ENCODE measurements at places on chromosomes 1 and 21.

- DNase-seq: no peak
These were observed 19.8 kb upstream of the ACBD6 start for GRCh38 chr1:180522213-180522515.

DNA sequence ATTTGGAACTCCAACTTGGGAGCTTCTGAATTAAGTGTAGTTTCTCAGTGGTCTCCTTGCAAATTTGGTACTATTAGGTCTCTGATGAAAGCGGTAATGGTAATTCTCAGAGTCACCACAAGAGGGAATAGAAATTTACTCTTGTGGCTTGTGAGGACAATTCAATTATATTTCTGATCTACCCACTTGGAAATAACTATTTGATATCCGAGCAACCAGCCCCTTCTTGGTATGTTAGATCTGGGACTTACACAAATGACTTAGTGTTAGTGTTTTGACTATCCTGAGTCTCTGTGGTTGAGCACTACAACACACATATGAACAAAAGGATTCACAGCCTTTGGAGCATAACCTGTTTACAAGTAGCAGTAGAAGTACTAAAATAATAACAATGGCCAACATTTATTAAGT lies 68.1 kb downstream of the RPS6KA1 start:
- DNase-seq: no peak

GRCh38 chr1:219710529-219711194 lies 97.8 kb upstream of the ZC3H11B start:
- no peak for DNase-seq

DNA sequence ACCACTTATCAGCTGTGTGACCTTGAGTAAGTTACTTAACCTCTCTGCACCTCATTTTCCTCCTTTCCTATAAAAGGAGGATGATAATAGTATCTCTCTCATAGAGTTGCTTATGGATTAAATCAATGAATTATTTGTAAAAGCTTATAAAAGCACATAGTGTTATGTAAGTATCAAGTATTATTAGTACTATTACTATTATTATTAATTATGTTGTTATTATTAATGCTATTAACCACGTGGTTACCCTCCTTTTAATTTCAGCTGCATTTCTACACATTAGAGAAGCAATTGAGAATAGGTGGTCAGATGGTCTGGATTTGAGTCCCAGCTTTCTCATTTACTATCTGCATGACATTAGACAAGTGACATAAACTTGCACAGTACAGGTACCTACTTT lies 58.1 kb upstream of the WNT4 start:
- no peak for DNase-seq

DNA sequence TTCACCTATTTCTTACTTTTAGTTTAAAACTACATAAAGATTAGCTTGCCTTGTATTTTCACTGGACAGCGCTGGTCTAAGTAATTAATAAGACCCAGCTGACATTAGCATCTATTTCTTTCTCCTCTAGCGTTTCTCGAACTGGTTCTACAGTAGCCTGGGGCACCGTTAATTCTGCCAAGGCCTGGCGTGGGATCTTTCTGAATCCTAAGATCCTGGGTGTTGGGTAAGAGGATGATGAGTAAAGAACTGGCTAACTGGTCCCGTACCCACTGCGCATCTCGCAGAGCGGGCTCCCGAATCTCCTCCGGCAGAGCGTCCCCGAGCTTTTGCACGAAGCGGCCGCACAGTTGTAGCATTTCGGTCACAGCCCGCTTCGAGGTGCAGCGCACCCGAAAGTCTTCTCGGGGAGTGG lies 309 bp downstream of the NSL1 start:
- DNase-seq: no peak

DNA sequence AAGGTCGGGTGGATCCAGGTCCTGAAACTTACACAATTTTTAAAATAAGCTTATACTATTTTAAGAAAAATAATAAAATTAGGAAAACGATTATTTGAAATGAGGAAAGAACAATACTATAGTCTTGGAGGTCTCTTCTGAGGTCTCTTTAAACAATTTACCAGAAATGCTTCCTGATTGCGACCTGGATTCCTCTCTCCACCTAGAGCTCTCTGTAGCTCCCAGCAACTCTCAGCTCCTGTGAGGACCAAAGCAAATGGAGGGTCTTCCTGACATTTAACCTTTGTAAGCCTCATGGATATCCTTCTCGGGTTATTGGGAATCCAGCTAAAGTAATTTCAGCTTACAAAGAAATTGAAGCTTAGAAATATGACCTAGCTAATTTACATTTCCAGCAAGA lies 886 bp downstream of the BTBD8 start:
- no peak for DNase-seq

GRCh38 chr1:6500544-6501278 lies 9.2 kb upstream of the PLEKHG5 start:
- no peak for DNase-seq

DNA sequence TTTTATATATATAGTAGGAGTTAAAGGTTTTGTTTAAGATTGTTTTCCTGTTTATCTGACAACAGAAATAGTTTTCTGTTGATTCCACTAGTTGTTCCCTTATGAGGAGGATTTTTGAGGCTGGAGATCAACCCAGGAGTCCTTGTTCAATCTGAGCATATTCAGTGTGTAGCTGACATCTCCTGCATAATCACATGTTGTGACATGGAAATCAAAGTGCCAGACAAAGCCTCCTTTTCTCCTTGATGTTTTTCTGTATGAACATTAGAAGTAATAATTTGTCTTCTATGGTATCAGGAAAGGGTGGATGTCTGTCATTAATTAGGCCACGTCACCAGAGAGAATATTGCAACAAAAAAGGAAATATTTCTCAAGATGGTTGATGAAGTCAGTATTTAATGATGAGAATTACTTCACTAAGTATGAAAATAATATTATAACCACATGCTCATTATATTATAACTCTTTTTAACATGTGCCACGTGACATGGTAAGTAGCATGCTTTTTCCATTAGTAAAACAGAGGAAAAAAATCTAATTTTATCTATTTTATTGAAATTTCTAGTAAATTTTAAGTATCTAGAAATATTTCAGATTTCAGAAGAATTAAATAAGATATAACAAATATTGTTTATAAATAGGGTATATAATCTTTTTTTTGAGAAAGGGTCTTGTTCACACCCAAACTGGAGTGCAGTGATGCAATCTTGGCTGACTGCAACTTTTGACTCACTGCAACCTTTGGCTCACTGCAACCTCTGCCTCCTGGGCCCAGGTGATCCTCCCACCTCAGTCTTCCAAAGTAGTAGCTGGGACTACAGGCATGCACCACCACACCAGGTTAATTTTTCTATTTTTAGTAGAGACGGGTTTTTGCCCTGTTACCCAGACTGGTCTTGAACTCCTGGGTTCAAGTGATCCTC lies 223.5 kb downstream of the HMCN1 start:
- DNase-seq: no peak

- no peak for DNase-seq
These were observed 201.3 kb upstream of the HMCN1 start for GRCh38 chr1:185532856-185533255.

DNA sequence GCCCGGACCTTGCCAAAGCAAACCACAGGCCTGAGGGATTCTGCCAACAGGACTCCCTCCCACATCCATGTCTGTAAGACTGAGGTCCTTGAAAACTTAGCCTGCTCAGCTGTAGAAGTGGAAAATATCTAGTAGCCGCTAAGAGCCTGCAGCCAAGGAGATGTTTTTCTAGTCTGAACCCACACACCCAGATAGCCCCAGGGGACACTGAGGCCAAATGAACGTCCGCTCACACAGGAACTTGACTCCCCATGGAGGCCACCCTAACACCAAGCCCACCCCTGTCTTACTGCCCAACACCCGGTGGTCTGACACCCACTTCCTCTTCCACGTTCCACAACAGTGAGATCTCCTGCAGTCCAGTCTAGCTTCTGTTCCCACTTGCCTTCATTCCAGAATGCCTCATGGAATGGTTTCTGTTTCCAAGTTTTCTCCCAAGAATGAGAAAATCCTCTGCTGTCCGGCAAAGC lies 174.8 kb downstream of the PLPP3 start:
- DNase-seq: no peak

GRCh38 chr1:111904478-111905218 lies 84.8 kb downstream of the KCND3 start:
- no peak for DNase-seq

- no peak for DNase-seq
These were observed 57.0 kb upstream of the TNFSF18 start for GRCh38 chr1:173107696-173108095.

- DNase-seq: no peak
These were observed 15.5 kb upstream of the PADI6 start for GRCh38 chr1:17356387-17357026.

DNA sequence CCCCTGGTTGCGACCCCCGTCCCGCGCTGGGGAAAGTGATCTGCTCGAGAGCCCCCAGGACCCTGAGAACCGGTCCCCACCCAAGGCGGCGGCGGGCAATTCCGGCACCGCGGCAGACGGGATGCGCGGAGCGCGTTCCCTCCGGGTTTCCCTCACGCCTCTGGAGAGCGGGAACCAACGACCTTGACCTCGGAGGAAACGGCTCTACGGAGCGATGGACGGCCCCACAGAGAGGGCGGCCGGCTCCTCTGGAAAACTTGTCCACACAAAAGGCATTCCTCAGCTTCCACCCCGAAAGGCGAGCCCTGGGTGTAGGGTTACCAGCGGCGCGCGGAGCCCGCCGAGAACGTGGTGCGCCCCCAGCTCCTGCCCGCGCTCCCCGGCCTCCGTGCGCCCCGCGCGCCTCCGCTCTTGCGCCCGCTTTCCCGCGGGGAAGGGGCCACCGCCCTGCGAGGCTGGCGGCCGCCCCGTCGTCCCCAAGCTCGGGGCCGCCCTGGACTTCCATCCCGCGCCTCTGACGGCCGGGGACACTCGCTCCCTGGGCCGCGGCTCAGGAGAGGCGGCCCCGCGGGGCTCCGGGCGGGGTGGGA lies 391 bp upstream of the KIAA1614 start:
- no peak for DNase-seq

DNA sequence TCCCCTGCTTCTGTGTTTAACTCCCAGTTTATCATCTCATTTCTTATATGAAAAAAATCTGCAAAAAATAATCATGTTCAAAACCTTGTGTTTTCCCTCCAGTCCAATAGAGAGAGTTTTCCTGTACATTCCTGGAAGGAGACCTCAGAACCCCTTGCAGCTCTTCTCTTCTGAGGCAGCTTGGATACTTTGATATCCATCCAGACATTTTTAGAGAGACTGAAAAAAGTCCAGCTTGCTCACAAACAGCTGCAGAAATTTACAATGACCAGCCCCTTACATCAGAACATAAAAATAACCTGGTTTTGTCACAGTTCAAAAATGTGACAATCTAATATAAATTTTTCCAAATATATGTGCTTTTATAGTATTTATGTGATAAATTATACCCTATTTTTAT lies 73.3 kb upstream of the C1orf115 start:
- no peak for DNase-seq

DNA sequence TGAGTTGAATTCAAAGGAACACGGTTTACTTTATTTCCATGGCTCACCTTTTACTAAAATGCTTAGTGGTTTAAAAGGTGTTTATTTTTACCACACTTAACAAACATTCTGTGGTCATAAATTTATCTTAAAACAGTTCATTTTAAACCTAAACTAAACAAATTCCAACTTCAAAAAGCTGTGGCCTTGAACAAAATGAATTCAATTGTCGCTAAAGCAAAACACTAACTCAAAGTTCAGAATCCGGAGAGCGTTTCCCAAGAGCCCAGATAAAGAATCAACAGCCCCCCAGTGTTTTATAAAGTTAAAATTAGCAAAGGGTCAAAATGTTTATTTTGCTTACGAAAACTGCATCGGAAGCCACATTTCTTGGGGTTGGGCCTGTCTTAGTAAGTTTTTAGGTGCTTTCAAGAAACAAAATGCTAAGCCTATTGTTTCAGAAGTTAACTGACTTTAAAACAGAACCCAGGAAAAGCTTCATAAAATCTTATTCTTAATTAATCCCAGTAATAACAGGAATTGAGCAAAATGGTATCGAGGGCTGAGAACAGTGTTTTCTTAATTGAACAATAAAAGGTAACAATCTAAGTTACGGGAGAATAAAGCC lies 1.3 kb downstream of the PUM1 start:
- DNase-seq: no peak

- DNase-seq: no peak
These were observed 75.3 kb upstream of the IGSF21 start for GRCh38 chr1:18032172-18032859.

- no peak for DNase-seq
These were observed 54.5 kb downstream of the ARHGEF10L start for GRCh38 chr1:17594026-17594425.

- DNase-seq: no peak
These were observed 49.5 kb upstream of the LRRN2 start for GRCh38 chr1:204735042-204735441.

GRCh38 chr21:34020983-34021553 lies 52.3 kb upstream of the MRPS6 start:
- no peak for DNase-seq

DNA sequence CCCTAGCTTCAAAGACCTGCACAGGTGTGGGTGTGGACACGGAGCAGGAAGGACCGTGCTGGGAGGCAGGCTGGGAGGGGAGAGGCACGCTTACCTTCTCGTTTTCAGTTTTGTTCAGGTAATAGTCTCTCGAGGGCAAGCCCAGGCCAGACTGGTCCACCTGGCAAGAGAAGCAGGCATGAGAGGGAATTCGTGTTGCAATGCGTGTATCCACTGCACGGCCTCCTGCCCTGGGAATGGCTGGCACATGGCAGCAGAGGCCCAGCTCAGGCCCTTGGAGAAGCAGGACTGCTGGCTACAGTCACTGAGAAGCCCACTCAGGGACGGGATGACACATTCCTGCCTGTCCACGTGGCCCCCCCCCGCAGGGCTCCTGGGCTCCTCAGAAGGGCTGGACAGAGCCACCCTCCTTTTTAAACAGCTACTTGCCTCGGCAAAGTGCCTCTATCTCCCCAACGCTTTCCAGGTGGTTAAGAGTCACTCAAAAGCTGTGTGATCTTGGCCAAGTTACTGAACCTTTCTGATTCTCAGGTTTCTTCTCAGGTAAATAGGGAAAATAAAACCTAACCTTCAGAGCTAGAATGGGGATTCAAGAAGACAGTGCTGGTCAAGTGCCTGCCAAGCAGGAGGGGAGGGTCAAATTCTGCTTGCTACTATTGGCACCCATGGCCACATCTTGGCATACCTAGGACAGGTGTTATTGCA lies 32.7 kb downstream of the ECE1 start:
- no peak for DNase-seq

DNA sequence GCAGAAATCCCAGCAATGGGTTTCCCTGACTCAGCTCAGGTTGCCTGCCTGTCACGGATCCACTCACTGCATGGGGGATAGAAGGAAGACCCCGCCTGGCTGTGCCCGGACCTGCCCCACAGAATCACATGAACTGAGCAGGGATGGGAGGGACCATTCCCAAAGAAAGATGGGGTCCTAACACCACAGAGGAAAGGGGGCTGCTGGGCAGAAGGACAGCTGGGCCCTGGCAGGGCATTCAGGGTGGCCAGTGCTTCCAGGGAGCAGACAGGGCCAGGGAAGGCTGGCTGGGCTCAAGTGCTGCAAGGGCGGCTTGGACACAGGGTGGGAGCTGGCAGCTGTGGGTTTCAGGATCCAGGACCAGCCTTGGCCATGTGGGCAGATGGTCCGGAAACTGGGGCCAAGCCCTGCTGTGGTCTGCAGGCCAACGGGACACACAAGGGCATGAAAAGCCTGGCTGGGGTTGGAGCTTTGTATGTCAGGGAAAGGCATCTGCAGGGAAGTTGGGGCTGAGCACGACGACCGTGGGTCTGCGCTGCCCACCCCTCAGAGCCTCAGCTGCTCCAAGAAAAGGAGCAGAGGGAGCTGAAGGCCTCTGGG lies 723.9 kb downstream of the PTPRU start:
- DNase-seq: no peak

All from activated T-helper 1 cell treated with anti-CD3 and anti-CD28 coated beads, Interleukin-2, amount 50 U/mL, for 16 hours (primary cell).